ENCODE measurements at places on chromosomes 13 and 19. TPM values are rescaled to one million over a fixed set of nuclear protein-coding genes. Genes with fewer than 3 reads are reported as not detected.
A peak's percentile ranks its signal among the peaks of the same experiment; 100 is the strongest.

The CLEC4M gene
- total RNA-seq, result not detected

- no peak for ATAC-seq
- no peaks in the 10 kb centered on the region for H3K27me3 ChIP-seq
- H3K27ac ChIP-seq, result no peak overlapping the region
- peaks cover 8% of the 10 kb centered on the region for H3K4me1 ChIP-seq
- H3K4me3 ChIP-seq, result no peak overlapping the region
- no peaks in the 10 kb centered on the region for H3K36me3 ChIP-seq
These were observed 55.5 kb downstream of the ENOX1 start for GRCh38 chr13:43731296-43731695.

The CEACAM8 gene
- not detected for total RNA-seq

The NFIC gene
- 285 TPM for total RNA-seq

DNA sequence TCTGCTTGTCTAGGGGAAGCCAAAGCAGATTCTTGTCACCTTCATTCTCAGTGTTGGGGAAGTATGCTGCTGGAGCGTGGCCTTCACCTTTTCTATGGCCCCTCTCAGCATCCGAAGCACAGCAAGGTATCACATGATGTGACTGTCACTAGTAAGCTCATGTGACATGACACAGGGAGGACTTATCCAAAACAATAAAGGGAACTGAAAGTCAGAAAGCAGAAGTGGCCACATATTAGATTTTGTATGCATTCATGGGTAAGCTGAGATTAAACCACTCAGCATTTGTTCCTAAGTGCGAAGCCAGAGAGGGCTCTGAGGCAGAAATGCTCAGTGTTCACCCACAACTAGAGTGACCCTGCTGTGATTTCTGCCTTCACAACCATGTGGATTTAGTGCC is 72.8 kb upstream of the PCDH8 start:
- no peaks in the 10 kb centered on the region for H3K4me1 ChIP-seq
- H3K36me3 ChIP-seq, result no peaks in the 10 kb centered on the region
- H3K27me3 ChIP-seq, result peaks cover 9% of the 10 kb centered on the region
- H3K4me3 ChIP-seq, result no peak overlapping the region
- no peak overlapping the region for H3K27ac ChIP-seq

The MYO16 gene
- 1.6 TPM for total RNA-seq

DNA sequence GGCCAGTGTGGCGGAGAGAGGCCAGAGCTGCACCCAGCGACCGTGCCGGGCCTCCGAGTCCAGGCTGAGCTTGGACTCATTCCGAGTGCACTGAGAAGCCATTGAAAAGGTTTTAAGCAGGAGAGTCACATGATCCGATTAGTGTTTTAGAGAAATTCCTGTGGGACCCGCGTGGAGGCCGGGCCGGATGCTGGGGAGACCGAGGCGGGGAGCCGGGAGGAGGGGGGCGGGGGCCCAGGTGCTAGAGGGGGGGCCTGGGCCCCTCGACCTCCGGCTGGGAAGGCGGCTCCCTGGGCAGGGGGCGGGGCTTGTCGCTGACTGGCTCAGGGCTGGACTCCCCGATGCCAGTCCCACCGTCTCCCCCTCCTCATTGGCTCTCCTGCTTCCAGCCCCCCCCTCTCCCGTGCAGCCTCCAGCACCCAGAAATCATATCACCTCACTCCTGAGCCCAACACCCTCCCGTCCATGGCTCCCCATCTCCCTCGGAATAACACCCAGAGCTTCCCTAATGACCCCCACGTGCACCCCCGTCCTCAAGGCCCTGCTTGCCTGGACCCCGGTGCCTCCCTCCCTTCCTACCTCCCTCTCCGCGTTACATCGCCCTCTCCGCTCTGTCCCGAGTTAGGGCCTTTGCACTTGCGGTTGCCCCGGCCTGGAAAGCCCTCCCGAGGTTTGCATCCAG is 5.2 kb upstream of the ZNF579 start:
- H3K36me3 ChIP-seq, result no peaks in the 10 kb centered on the region
- peak; percentile 65 for ATAC-seq
- H3K27ac ChIP-seq, result no peak overlapping the region
- H3K4me1 ChIP-seq, result peaks cover 21% of the 10 kb centered on the region

DNA sequence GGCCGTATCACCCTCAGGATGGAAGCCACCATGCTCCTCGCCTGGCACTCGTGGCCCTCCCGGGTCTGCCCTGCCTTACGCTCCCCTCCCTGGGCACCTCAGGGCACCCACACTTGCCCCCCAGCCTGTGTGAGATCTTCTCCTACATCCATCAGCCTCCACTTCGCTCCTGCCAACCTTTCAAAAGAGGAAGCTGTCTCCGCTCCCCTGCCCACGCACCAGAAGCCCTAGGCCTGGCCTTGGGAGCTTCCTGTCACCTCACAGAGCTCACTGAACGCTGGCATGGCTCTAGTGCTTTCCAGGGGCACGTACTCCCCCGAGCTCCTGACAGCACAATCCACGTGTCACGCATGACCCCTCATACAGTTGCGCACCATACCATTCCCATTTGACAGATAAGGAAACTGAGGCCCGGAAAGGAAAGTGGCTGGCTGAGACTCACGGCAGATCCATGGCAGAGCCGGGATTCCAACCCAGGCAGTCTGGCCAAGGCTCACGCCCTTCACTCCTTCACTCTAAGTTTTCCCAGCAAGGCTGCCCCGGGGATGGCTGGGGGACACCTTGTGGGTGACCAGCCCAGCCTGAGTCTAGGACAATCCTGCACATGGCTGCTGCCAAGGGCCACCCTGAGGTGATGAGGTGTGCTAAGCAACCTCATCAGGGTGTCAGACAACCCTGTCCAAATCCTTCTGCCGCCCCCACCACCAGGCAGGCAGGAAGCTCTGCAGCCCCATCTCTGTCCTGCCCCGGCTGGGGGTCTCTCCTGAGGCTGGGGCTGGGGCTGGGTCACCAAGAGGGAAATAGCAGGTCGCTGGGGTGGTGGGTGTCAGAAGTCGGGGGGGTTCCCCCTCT is 19.3 kb downstream of the PPP1R12C start:
- no peak overlapping the region for H3K4me3 ChIP-seq
- no peaks in the 10 kb centered on the region for H3K4me1 ChIP-seq
- H3K36me3 ChIP-seq, result no peaks in the 10 kb centered on the region
- H3K27me3 ChIP-seq, result no peaks in the 10 kb centered on the region

GRCh38 chr13:27978301-27978968 is 9.3 kb upstream of the CDX2 start:
- no peaks in the 10 kb centered on the region for H3K36me3 ChIP-seq
- peaks cover 100% of the 10 kb centered on the region for H3K27me3 ChIP-seq
- H3K27ac ChIP-seq, result no peak overlapping the region
- no peaks in the 10 kb centered on the region for H3K4me1 ChIP-seq
- ATAC-seq, result no peak

DNA sequence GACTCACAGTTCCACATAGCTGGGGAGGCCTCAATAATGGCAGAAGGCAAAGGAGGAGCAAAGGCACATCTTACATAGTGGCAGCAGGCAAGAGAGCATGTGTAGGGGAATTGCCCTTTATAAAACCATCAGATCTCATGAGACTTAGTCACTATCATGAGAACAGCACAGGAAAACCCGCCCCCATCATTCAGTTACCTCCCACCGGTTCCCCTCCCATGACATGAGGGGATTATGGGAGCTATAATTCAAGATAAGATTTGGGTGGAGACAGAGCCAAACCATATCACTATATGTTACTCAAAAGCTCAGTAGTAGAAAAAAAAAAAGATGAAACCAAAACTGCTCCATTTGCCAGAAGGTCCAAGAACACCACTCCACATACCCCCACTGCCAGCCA is 58.5 kb downstream of the DNAJC15 start:
- no peak overlapping the region for H3K27ac ChIP-seq
- no peaks in the 10 kb centered on the region for H3K36me3 ChIP-seq
- no peak for ATAC-seq
- H3K4me1 ChIP-seq, result peaks cover 14% of the 10 kb centered on the region
- H3K4me3 ChIP-seq, result no peak overlapping the region

The TNFAIP8L1 gene
- total RNA-seq, result 6.6 TPM

DNA sequence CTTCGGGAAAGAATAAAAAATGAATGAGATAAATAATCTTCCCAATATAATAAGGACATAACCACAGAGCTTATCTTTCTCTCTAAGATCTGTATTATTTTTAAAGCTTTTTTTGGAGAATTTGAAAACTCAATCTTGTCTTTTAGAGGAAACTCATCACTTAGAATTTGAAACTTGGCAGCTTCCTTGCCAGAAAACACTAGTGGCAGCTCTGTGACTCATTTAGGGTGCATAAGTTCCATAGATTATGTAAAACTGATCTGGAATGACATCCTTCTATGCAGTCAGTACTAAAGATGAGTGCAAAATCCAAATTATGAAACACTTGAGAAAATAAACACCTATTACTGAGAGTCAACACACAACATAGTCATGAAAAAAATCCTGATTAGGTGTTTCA is 848.0 kb downstream of the DACH1 start:
- H3K27me3 ChIP-seq, result no peaks in the 10 kb centered on the region
- no peak overlapping the region for H3K27ac ChIP-seq
- H3K4me1 ChIP-seq, result no peaks in the 10 kb centered on the region
- no peak for ATAC-seq
- H3K4me3 ChIP-seq, result no peak overlapping the region

The NAPSA gene
- not detected for total RNA-seq

The C19orf38 gene
- not detected for total RNA-seq

DNA sequence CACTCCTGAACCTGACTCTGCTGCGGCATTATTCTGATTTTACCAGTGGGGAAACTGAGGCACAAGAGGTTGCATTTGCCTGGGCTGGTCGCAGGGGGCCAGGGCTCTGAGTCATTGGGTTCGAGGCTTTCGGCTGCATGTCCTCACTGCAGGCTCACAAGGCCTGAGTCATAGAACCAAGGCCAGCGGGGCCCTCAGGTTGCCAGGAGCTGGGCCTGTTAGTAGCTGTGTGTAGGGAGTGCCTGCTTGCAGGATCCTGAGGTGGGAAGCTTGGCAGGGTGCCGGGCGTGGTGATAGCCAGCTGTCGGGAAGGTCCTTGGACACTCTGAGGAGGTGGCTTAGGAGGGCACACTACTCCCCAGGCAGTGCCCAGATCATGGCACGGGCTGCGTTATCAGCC is 21.6 kb upstream of the F2RL3 start:
- no peak overlapping the region for H3K4me3 ChIP-seq
- H3K27me3 ChIP-seq, result no peaks in the 10 kb centered on the region

DNA sequence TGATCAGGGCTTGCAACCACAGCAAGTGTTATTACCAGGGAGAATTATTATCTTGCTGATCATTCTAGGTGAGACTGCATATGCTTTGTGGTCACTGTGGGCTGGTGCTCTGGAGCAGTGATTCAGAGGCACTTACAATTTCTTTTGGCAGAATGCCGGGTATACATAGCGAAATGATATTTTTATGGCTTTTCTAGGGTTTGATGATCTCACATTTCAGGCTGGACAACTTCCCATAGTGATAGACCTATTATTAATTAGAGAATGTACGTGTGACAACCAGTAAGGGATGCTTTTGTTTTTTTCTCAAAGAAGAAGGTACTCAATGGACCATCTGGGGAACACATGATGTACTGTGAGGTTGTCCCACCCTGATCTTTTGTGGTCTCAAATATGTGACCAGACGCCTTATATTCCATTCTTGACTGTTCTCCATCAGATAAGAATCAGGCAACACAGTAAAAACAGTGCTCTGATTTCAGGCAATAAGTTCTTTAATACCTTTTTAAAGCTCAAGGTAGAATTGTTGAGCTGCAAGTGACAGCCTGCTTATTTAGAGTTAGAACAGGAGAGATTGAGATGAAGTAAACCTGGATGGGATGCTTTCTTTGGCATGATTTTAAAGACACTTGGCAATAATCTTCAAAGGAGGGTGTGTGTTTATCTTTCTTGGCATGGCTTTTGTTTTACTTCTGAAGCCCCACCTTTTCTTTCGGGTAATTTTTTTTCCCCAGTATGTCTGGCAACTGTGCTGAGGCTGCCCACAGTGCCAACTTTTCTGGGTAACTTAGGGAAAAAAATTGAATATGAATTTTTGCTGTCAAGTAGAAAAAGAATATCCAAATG is 27.4 kb upstream of the SCEL start:
- no peak for ATAC-seq
- no peak overlapping the region for H3K4me3 ChIP-seq
- no peaks in the 10 kb centered on the region for H3K27me3 ChIP-seq

GRCh38 chr13:66222926-66223325 is 1007.2 kb downstream of the PCDH9 start:
- no peak for ATAC-seq
- no peaks in the 10 kb centered on the region for H3K36me3 ChIP-seq
- H3K27me3 ChIP-seq, result no peaks in the 10 kb centered on the region

The ERICH4 gene
- total RNA-seq, result not detected

DNA sequence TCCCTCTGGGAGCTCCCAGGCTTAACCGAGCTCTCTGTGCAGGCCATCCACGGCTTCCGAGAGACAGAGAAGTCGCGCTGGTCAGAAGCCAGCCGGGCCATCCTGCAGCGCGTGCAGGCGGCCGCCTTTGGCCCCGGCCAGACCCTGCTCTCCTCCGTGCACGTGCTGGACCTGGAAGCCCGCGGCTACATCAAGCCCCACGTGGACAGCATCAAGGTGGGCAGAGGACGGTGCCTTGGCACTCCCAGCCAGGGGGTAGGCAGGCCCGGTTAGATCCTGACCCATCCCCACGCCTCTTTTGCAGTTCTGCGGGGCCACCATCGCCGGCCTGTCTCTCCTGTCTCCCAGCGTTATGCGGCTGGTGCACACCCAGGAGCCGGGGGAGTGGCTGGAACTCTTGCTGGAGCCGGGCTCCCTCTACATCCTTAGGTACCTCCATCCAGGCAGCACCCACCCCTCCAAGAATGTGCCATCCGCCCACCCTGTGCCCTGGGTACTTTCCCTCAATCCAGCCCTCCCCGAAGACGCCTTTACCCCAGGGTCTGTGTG is 1.5 kb downstream of the PSPN start:
- peaks cover 30% of the 10 kb centered on the region for H3K36me3 ChIP-seq
- ATAC-seq, result no peak
- peaks cover 21% of the 10 kb centered on the region for H3K4me1 ChIP-seq
- no peak overlapping the region for H3K4me3 ChIP-seq

DNA sequence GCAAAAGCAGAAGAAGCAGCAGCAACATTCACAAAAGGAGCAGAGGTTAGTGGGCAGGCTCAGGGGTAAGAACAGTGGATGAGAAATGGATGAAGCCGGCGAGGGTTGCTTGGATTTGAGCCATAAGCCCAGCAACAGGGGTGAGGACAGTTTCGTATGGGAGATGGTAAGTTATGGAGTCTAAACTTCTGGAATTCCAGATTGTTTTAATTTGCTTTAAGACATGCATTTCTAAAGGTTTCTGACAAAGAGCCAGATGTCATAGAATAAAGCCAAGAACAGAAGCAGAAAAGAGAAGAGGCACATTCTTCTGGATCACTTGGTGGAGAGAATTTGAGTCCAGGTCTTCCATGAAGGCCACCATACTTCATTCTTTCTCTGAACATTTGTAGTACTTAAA is 76.6 kb downstream of the TNFSF11 start:
- H3K27ac ChIP-seq, result no peak overlapping the region
- peaks cover 4% of the 10 kb centered on the region for H3K27me3 ChIP-seq
- no peaks in the 10 kb centered on the region for H3K36me3 ChIP-seq
- no peak overlapping the region for H3K4me3 ChIP-seq

GRCh38 chr13:109331898-109332297 is 454.5 kb downstream of the IRS2 start:
- H3K4me3 ChIP-seq, result no peak overlapping the region
- no peak for ATAC-seq
- no peak overlapping the region for H3K27ac ChIP-seq
- H3K27me3 ChIP-seq, result no peaks in the 10 kb centered on the region

GRCh38 chr19:36849701-36850558 is 746 bp upstream of the ZNF345 start:
- peaks cover 49% of the 10 kb centered on the region for H3K36me3 ChIP-seq
- peak; percentile 97 for ATAC-seq
- H3K27me3 ChIP-seq, result no peaks in the 10 kb centered on the region

The OR4F17 gene
- total RNA-seq, result not detected

The TYROBP gene
- 23.5 TPM for total RNA-seq

The FPR3 gene
- 4.1 TPM for total RNA-seq

The IGLON5 gene
- not detected for total RNA-seq
